ENCODE measurements at places on chromosomes 6 and 20.

DNA sequence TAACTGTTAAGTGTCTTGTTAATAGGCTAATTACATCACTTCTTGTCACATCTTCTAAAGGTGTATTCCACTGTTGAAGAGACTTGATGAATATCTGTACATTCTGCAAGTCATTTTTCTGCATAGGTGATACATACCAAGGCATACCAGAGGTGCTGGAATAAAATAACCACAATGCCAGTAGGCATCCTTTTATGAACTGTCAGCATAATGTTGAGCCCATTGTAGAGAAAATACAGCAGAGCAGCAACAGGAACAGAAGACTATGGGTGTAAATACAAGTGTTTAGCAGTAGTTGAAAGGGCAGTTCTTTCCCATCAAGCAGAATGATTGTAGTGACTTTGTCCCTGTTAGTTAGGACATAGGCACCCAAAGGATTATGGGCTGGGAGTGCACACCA lies 44.4 kb upstream of the ZNF337 start:
- DNase-seq: no peak

DNA sequence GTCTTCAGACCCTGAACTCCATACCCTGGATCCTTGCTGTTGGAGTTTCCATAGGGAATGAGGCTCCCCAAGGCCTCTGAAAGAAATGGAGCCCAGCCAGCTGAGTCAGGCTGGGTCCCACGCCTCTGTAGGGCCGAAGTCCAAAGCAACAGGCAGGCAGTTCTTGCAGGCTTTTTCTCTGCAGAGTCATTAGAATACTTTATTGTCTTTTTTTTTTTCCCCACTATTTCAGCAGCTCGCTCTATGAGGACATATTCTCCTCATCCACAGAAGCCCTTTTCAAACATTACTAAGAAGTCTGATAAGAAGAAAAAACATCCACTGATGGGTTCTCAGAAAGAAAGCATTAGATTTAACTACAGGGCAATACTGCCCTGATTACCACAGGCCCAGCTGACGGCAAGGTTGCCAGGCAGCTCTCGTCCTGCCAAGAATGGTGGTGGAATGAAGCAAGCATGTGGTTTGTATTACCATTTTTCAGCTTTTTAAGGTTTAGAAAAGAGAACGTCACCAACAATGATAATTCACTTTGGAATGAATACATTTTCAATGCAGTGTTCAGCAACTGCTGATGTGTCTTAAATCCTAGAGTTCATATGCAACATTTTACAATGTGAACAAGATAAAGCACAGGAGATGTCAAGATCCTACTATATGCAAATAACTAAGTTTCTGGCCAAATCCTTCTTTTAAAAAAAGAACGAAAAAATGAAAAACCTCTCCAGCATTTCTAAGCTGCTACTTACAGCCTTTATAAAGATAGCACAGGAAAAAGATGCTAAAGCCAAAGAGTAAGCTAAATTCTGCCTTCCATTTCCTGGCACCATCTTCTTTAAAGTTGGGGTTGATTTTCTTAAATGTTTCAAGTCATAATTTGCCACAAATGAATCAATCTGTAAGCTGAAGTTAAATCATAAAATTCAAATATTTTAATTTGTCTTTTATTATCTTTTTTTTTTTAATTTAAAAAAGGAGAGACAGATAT lies 223.6 kb upstream of the CITED2 start:
- DNase-seq: no peak

- no peak for DNase-seq
These were observed 186.8 kb downstream of the UBE3D start for GRCh38 chr6:82878812-82879211.

DNA sequence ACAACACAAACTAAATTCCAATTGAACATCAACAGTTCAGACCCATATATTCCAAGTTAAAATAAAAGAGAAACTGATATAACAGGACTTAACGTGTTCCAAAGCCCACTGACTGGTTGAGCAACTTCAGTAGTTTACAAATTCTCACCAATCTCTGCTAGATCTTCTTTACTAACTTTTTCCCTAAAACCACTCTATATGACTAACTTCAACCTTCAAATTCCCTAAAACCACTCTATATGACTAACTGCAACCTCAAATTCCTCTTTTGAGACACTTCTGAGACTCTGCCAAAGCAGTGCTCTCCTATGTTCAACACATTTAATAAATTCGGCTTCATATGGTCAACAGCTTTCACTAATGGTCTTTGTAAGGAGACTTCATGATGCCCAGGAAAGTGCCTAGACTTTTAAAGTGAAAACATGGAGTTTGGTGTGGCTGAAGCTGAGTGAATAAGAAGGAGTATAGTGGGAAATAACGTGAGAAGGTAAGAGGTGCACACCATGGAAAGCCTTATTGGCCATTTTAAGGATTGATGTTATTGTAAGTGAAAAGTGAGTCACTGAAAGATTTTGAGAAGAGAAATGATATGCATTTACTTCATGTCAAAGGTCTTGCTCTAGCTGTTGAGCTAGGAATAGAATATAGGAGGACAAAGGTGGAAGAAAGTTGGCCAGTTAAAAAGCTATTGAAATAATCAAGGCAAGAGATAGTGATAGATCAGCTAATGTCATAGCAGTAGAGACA lies 134.0 kb upstream of the HCRTR2 start:
- no peak for DNase-seq

GRCh38 chr6:13445744-13446115 lies 41.7 kb downstream of the GFOD1 start:
- DNase-seq: no peak

GRCh38 chr6:150301846-150302519 lies 66.8 kb upstream of the IYD start:
- no peak for DNase-seq

GRCh38 chr6:134372603-134373281 lies 54.8 kb upstream of the SGK1 start:
- no peak for DNase-seq

GRCh38 chr20:36183155-36183944 lies 28.8 kb downstream of the EPB41L1 start:
- no peak for DNase-seq

DNA sequence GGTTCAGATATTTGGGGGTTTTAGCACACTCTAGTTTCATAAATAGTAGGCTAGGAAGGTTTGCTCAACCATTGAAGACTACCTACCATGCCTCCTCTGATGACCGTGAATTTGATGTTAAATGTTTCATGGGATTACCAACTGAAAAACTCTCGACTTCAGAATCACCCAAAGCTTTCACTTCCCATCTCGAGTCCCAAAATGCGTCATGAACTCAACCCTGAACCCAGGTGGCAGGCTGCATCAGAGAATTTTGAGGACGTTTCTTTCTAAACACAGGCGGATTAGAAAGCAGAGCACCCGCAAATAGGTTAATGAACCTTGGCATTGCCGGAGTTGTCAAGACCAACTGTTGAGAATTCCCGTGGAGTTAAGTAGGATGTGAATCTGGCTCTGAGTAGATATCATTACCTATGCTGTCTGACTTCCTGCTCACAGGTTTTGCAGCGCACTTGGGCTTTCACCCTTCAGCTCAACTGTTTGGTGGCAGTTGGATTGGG lies 98.4 kb upstream of the ADTRP start:
- no peak for DNase-seq

- DNase-seq: peak; percentile 8
These were observed 71.5 kb downstream of the RPP40 start for GRCh38 chr6:4932228-4932903.

DNA sequence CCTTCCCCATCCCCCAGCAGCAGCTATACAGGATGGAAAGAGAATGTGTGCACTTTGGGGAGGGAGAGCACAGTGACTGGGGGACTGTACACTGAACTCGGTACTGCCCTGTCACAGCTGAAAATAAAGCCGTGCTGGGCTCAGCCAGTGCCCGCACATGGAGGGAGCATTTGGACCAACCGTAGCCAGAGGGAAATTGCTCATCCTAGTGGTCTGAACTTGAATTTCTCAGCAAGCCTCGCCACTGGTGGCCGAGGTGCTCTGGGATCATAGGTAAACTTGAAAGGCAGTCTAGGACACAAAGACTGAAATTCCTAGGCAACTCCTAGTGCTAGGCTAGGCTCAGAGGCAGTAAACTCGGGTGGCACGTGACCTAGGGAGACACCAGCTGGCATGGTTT lies 61.0 kb downstream of the DZANK1 start:
- no peak for DNase-seq

- no peak for DNase-seq
These were observed 23.6 kb downstream of the PGM3 start for GRCh38 chr6:83169511-83169910.

GRCh38 chr20:4509825-4510522 lies 211.7 kb upstream of the PRND start:
- DNase-seq: no peak

- DNase-seq: no peak
These were observed 833.4 kb upstream of the MAP3K7 start for GRCh38 chr6:91420243-91420642.

DNA sequence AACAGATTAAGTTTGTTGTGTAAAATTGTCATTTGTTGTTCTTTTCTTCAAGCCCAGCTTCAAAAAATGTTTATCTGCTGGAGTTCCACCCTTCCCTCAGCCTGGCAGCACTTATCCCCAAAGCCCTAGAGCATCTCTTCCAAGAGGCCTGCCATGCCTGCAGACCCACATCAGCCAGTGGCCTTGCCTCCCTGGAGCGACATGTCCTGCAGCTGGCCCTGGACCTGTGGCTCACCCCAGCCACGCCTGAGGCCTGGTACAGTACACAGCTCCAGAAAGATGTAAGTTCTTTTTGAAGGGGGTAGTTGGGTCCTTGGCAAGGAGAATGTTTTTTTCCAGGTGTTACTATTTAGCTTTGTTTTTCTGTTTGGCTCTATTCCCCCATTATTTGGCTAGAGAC lies 124.8 kb downstream of the CD164 start:
- no peak for DNase-seq

DNA sequence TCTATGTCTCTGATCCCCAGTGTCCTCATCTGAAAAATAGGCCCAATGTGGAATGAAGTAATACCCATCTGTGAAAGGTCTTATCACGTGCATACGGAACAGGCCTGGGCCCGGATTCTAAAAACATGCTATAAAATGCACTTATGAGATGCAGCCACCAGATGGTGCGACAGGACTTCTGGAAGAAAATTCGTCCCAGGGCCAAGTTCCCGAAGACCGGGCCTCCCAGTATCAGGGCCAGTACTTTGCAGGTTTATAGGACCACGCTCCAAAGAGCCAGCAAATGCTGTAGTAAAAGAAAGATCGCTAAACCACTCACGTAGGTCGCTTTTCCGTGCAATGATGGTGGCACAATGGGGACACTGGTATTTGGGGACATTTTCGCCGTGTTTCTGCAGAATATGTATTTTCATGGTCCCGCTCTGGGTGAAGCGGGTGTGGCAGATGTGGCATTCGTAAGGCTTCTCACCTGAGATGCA lies 10.6 kb downstream of the CTCFL start:
- peak; percentile 7 for DNase-seq

DNA sequence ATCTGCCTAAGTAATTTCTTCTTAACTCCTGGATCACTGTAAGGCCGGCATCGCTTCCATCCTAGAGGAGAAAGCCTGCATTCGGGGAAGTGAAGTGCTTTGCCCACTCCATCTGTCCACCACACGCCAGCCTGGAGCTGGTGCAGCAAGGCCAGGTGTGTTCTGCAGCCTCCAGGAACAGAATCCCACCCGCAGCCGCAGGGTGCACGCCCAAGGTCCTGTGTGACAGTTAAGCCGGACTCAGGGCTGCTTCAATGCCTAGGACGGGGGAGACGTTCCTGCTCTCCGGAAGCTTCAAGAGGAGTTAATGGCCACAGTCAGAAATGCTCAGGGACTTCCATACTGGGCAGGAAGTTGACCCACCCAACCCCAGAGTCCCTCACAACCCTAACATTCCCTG lies 86.1 kb upstream of the QKI start:
- DNase-seq: no peak

DNA sequence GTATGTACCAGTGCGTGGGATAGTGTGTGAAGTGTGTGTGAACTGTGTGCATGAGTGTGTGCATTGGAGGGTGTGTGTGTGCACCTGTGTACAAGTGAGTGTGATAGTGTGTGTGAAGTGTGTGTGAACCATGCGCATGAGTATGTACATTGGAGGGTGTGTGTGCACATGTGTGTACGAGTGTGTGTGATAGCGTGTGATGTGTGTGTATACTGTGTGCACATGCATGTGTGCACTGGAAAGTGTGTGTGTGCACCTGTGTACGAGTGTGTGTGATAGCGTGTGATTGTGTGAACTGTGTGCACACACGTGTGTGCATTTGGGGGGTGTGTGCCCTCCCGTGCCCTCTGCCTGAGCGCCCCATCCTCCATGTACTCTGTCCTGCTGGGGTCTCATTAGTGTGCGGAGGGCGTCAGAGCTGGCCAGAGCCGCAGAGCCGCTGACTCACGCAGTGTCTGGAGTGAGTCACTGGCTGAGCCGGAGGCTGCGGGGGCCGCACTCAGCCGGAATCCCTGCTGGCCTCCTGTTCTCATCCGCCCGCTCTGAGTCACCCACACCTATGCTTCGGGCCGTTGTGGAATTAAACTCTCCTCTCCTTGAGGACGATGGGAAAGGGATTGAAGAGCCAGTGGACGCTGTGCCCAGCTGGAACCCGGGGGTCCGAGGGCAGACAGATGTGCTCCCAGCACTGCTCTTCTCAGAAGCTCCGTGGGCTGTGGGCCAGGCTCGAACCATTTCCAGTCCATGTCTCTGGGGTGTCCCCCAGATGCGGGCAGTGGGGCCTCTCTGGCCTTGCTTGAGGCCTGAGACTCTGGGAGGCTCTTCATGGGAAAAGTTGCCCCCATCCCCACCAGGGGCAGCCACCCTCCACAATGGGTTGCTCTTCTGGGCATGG lies 27.3 kb upstream of the STX16 start:
- DNase-seq: no peak

- no peak for DNase-seq
These were observed 88.9 kb downstream of the SOBP start for GRCh38 chr6:107578642-107579341.

DNA sequence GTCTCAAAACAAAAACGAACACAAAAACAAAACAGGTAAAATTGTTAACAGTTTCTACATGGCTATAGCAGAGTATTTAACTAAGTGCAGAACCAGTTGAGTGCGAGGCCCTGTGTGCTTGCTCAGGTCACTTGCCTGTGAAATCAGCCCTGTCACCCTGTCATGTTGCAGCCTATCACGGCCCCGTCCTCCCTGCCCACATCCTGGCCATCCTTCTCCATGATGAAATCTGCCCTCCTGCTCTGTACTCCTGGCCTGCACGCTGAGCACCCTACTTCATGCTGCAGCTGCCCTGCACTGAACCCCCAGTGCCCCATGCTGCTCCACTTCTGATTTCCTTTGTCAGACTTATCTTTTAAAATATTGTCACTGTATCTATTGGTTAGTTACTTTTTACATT lies 62.4 kb downstream of the DTD1 start:
- DNase-seq: no peak

GRCh38 chr6:118283766-118284165 lies 264.3 kb upstream of the PLN start:
- DNase-seq: peak; percentile 63

- DNase-seq: no peak
These were observed 749.9 kb downstream of the HACE1 start for GRCh38 chr6:104109806-104110205.

GRCh38 chr6:163489584-163489983 lies 75.1 kb downstream of the QKI start:
- no peak for DNase-seq

- no peak for DNase-seq
These were observed 107.7 kb downstream of the KIF6 start for GRCh38 chr6:39617520-39617919.
